ENCODE measurements at places on chromosomes 7 and 10.

GRCh38 chr10:15849316-15849715, 11.0 kb downstream of the MINDY3 start:
- DNase-seq = no peak

- DNase-seq = peak; percentile 46
Measured at GRCh38 chr7:1457059-1457948, 2.0 kb downstream of the MICALL2 start.

DNA sequence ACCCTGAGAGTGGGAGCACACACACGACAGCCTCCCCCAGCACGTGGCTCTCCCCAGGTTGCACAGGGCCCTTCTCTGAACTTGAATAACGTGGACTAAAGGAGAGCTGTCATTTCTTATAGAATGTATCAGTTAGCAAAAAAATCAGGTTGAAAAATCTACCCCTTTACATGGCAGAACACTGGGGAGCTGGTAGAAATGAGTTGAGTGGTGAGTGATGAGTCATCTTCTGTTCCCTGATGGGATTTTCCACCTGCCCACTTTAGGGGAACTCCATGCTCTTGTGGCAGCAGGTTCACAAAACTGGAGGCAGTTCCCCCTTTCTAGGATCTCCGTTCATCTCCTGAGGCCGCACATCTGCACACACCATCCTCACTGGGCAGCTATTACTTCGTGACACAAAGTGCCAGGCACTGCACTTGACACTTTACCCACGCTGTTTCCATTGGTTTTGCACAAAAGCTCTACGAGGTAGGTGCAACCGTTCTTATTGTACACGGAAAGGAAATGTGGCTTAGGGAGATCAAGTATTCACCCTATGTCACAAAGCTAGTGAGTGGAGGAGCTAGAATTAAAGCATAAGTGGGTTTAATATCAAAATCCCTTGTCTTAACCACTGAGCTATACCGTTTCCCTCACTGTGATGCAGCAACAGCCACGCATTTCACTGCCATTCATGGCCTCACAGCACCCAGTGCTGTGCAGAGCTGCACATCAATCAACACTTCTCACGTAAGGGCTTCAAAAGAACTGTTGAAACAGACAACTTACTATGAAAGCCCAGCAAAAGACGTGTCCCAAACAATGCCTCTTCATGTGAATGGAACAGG, 80.2 kb downstream of the RNF216 start:
- no peak for DNase-seq

GRCh38 chr10:72665925-72666324, 26.0 kb upstream of the MCU start:
- peak; percentile 33 for DNase-seq

DNA sequence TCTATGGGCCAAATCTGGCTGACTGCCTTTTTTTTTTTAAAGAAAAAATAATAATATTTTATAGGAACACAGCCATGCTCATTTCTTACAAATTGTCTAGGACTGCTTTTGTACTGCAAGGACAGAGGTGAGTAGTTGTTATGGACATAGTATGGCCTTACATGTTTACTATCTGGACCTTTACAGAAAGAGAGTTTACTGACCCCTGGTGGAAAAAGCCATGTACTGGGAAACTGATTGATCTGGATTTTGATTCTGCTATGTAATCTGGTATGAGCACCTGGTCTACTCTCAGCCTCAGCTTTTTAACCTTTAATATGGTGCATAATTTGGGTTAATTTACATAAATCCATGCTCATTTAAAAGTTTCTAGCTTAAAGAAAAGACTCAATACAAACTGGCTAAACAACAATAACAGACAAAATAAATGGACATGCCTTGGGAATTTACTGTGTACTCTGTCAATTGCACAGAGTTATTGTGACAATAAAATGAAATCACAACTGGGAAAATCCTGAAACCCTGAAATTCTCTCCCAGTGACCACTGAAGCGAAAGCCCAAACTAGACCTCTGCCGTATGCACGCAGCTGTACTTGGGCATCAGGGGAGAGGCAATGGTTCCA, 260.7 kb downstream of the BMPER start:
- DNase-seq = peak; percentile 22

GRCh38 chr10:28089467-28089866, 90.6 kb upstream of the ODAD2 start:
- DNase-seq = no peak

GRCh38 chr10:63166742-63167258, 33.7 kb downstream of the NRBF2 start:
- peak; percentile 60 for DNase-seq

DNA sequence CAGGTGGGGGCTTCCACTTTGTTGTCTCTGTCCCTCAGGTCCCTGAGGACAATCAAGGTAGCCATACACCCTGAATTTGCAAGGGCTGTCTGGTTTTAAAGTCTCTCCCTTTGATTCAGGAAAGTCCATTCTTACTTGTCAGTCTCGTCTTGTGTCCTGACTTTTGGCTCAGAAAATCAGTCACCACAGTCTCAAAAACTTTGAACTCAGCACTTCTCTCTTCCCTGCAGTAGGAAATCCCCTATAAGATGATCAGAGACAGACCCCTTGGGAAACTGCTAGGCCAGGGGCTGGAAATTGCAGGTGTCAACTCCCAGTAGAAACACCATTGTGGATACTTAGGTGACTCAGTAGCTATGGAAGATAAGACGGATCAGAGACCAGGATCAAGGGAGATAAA, 73.1 kb downstream of the CDC123 start:
- DNase-seq = no peak

GRCh38 chr7:39951226-39952194, 1.5 kb downstream of the CDK13 start:
- peak; percentile 84 for DNase-seq

DNA sequence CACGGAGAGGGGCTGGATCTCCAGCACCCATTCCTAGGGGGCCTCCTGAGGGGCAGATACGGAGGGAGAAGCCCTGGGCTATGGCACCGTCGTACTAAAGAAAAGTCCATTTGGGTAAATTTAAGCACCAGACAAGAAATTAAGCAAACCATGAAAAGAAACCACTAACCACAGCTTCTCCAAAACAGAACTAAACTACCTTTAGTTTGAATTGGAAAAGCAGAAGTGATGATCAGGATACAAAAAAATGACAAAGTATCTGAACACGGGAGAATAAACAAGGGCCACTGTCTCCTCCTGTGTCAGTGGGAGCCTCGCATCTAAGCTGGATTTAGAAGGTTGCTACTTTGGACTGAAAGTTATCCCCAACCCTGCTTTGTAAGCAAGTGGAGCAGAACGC, 69.1 kb downstream of the DIP2C start:
- DNase-seq = no peak

DNA sequence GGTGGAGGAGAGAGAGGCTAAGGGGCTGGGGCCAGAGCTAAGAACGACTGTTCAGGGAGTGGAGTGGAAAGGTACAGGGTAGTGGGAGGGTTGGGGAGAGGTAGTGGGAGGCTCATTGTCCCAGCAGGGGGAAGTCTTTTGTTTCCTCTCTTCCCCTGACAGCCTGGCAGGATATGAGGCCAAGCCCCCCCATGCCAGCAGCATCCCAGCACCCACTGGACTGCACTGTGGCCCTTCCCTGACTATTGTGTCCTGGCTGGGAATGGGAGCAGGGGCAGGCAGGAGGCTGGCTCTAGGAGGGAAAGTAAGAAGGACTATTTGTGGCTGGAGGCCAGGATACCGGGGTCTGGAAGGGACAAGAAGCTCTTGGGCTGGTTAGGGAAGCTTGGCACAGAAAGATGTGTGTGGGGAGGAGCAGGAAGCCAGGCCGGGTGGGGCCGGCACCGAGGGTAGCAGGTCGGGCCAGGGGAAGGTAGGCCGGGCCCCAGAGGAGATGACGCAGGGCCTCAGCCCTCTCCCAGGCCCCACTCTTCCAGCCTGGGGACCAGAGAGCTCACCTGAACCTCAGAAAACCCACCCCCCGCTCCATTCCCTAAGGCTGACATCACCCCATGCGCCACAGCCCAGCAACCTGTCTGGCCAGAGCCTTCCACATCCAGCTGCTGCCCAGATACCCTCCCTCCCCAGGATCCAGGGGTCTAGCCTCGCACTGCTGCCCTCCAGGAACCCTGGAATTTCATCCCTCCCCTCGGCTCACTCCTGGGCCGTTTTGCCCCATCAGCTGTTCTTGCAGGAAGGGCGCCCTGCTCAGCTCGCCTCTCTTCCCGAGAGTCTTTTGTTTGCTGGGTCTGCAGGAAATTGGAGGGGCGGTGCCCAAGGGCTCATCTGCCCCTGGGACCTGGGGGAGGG, 8.8 kb upstream of the EPHB4 start:
- DNase-seq = peak; percentile 76

GRCh38 chr10:76015245-76015644, 583.8 kb downstream of the LRMDA start:
- DNase-seq = no peak

- no peak for DNase-seq
Measured at GRCh38 chr10:74453169-74453568, 302.1 kb downstream of the ADK start.

- DNase-seq = no peak
Measured at GRCh38 chr7:155469-155900, 36.9 kb upstream of the FAM20C start.

DNA sequence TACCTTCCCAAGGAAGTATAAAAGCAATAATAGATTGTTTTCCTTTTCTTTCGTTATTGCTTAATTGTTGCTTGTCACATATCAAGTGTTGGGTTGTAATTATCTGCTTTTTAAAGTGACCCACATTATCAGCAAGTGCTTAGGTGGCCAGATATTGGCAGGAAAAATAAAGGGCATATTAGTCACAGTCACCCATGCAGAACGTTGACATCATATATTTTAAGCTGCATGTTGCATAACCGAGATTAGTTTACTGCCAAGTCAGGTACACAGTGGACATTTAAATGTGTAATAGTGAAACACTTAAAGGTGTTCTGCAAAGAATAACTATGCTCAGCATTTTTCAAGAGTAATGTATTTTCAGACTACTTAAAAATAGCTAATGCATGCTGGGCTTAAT, 11.4 kb downstream of the NEBL start:
- peak; percentile 4 for DNase-seq

- DNase-seq = no peak
Measured at GRCh38 chr7:82266081-82266480, 177.5 kb downstream of the CACNA2D1 start.

GRCh38 chr10:45557275-45557905, 115.2 kb downstream of the ZFAND4 start:
- DNase-seq = no peak

- DNase-seq = no peak
Measured at GRCh38 chr7:50342616-50343114, 38.1 kb downstream of the IKZF1 start.

- DNase-seq = no peak
Measured at GRCh38 chr7:155360495-155361345, 63.0 kb downstream of the INSIG1 start.

DNA sequence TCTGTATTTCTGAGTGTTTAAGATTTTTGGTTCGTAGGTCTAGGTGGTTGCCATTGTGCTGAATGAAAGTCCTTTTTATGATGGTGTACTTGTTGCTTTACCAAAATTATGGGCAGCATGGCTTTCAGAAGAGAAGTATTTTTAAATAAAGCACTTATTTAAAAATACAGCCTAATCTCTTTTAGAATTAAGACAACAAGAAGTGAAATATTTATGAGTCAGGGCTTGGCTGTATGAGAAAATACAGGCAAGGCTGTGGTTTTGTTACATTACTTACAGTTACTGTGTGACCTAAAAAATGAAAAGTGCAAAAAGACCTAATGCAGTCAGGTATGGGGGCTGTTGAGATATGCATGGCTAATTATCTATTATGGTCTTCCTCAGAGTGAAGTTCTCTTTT, 185.2 kb upstream of the PPP1R3A start:
- DNase-seq = no peak

GRCh38 chr7:102866535-102867215, 46.1 kb upstream of the LRRC17 start:
- no peak for DNase-seq

DNA sequence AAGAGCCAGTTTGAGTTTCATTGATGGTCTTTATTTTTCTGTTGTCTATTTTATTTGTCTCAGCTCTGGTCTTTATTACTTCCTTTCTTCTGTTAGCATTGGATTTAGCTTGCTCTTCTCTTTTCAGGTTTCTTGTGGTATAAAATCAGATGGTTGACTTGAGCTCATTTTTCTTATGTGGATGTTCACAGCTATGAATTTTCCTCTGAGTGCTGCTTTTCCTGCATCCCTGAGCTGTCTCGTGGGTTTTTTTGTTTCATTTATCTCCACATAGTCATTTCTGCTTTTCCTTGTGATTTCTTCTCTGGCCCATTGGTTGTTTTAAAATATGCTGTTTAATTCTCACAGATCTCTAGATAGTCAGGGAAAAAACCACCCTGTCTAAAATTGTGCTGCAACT, 19.7 kb downstream of the ADGRA1 start:
- DNase-seq = no peak

- no peak for DNase-seq
Measured at GRCh38 chr7:94001396-94001795, 2.8 kb downstream of the BET1 start.

- DNase-seq = no peak
Measured at GRCh38 chr7:43040461-43040860, 72.0 kb upstream of the HECW1 start.

DNA sequence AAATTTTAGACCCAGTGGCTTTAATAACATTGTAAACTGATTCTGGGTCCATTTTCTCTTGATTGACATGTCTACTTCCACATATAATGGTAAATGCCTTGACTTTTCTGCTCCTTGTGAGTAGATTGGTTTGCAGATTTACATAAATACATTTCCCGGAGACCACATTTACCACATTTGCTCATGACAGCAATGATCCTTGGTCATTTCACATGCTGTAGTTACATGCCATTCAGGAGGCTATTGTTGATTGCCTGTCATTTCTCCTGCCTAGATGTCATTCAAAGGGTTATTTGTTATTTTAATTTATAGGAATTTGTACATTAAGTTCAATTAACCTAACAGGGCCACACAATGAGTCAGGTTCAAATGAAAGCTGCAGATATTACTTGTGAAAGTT, 280.5 kb downstream of the CNTNAP2 start:
- DNase-seq = no peak

GRCh38 chr7:127536741-127537140, 48.7 kb downstream of the GCC1 start:
- no peak for DNase-seq

- DNase-seq = no peak
Measured at GRCh38 chr7:146067880-146068279, 48.7 kb upstream of the CNTNAP2 start.

GRCh38 chr10:68471063-68471585, 649 bp downstream of the DNA2 start:
- no peak for DNase-seq

GRCh38 chr7:133155146-133155545, 73.3 kb upstream of the CHCHD3 start:
- DNase-seq = no peak

DNA sequence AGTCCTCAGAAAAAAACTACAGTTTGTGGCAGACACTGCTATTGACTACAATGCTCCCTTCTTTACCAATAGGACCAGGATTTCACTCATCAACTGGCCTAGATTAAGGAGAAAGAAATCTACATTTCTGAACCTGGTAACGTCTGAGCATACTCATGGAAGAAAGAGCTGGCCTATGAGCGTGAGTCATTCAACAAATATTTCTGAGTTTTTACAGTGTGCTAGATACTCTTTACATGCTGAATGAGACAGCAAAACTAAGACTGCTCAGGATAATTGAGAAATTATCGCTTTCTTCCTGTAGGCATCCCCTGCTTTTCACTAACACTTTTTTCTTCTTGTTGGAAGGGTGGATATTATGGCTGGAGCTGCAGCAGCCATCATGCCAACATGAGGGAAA, 609.7 kb downstream of the TNS3 start:
- DNase-seq = peak; percentile 25

- no peak for DNase-seq
Measured at GRCh38 chr10:80265740-80266512, 23.5 kb downstream of the MAT1A start.
